ENCODE measurements at places on chromosomes 12 and 14.

DNA sequence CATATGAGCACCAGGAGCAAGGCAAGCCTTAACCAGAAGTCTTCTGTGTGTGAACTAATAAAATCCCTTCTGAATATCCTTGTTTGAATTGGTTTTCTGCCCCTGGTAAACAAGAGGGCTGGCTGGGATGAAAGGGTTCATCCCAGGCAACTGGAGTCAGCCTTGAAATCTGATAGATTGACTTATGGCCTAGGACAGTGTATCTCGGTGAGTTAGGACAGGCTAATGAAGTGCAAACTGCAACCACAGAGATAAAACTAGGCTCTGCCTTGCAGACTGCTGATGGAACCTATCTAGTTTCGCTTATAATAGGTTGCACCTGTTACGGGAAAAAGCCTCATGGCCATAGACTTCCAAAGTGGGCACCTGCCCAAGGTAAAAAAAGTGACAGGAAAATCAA is 451.9 kb upstream of the NOVA1 start:
- no peak for DNase-seq

GRCh38 chr12:24600996-24601395 is 347.9 kb downstream of the BCAT1 start:
- no peak for DNase-seq

DNA sequence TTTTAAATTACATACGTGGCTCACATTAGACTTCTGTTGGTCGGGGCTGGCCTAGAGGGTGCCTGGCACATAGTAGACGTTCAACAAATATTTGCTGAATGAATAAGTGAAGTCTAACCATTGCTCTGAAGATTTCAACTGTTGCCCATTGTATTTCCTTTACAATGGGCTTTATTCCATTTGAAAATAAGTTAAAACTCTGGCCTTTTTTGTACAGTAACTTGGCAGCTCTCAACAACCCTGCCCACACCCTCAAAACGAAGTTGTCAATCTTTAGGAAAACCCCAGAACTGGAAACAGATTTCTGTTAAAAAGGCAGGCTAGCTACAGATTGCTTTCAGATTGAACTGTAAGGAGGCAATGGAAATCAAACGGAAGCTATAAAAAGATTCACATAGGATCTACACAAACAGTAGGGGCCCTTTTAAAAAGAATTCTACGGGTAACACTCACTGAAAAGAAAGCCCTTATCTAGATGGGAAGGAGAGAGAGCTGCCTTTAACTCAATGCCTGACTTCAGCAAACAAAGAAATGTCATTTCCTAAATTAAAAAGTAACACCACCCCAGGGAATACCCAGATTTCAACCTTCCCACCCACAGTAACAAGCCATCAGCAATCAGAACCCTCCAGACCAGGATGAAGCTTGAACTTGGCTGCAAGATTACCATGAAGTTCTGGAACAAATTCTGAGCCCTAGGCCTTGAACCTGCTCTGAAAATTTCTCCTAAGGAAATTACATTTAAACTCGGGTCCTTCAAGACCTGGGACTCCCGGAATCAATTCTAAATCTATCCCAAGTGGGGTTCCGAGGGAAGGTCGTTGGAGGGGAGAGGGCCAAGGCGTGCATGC is 1.4 kb downstream of the WSB2 start:
- DNase-seq: no peak

- DNase-seq: no peak
These were observed 31.5 kb downstream of the SPTB start for GRCh38 chr14:64848239-64848638.

GRCh38 chr12:3913278-3913677 is 40.1 kb upstream of the PARP11 start:
- no peak for DNase-seq

DNA sequence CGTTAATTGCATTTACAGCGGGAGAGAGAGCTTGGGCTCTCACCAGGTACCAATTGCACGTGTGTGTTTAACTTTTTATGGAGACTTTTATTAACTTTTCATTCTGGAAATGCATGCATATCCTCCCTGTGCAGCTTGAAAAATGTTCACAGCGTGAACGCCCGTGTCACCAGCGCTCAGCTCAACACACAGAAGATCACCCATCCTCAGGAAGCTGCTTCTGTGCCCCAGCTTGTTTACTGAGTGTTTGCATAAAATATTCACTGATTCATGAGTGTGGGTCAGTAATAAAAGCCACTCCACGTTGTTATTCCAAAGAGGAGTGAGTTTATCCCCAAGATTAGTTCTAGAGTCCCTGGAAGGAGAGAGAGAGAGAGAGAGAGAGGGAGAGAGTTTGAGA is 75.5 kb upstream of the FZD10 start:
- DNase-seq: no peak
